ENCODE measurements at places on chromosomes 3 and 15.

DNA sequence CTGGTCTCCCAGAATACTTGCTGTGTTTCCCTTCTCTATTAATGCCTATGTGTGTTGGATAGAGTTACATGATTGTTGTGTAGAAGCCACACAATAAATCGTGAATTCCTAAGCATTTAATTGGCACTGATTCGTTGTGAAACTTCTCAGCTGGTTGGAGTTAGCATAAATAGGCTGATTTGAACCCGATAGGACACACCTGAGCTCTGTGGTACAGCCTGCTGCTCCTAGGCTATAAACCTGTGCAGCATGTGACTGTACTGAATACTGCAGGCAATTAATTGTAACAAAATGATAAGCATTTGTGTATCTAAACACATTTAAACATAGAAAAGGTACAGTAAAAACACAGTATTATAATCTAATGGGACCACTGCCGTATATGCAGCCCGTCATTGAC, 4.9 kb downstream of the ACAD11 start:
- no peaks in the 10 kb centered on the region for H3K4me1 ChIP-seq
- DNase-seq = no peak
- no peak overlapping the region for H3K4me3 ChIP-seq
- H3K36me3 ChIP-seq = no peaks in the 10 kb centered on the region
- no peaks in the 10 kb centered on the region for H3K27me3 ChIP-seq

DNA sequence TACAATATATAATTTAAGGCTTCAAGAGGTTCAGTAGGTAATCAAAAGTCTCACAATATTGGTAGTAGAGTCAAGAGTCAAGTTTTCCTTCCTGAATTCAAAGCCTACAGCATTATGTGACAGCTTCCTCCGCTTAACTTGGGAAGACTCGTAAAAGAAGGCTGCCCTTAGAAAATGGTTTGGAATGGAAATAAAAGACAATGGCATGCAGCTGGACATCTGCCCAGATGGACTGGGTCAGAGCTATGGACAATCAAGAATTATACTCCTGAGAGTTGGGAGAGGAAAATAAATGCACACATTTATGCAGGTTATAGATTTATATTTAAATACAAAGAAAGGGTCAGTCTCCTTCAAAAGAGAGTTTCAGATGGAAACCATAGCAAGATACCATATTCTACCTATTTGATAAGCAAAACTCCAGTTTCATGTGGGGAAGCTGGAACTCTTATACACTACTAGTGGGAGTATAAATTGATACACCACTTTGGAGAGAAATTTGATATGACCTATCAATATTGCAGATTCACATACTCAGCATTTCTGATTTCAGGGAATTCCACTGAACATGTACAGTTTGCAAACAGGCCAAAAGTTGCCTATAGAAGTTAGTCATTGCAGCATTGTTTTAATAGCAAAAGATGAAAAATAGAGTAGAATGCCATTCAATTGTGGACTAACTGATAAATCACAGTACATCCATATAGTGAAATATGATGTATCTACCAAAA, 6.1 kb downstream of the CRYBG3 start:
- H3K4me1 ChIP-seq = peaks cover 8% of the 10 kb centered on the region
- H3K27me3 ChIP-seq = peaks cover 11% of the 10 kb centered on the region
- H3K4me3 ChIP-seq = no peak overlapping the region

DNA sequence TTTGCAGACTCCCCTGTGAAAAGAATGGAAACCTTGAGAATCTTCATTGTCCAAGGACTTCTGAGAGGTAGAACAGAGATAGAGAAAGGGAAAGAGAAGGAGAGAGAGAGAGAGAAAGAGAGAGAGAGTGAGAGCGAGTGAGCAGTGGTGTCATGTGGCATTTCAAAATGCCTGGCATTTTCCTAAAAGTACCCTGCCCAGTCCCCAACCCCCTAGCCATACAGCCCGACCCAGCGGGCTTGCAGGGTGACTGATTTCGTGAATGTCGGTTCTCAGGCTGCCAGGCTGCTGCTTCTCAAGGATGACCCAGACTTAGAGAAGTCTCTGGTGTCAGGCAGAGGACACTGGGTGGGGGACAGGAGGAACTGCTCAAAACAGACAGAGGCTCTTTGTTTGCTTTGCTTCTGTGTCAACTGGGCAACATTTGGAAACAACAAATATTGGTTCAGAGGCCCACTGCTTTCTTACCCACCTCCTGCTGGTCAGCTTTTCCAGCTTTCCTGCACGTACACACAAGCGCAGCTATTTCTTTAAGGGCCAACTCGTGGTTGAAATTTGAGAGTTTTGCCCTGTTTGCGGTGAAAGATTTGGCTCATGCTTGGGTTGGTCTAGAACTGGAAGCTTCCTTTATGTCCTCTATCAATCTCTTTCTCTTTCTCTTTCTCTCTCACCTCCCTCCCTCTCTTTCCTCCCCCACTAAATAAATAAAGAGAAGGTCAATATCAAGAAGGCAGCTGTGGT, 3.7 kb upstream of the TF start:
- no peak overlapping the region for H3K27ac ChIP-seq
- peaks cover 26% of the 10 kb centered on the region for H3K27me3 ChIP-seq
- H3K4me3 ChIP-seq = no peak overlapping the region
- no peaks in the 10 kb centered on the region for H3K4me1 ChIP-seq

DNA sequence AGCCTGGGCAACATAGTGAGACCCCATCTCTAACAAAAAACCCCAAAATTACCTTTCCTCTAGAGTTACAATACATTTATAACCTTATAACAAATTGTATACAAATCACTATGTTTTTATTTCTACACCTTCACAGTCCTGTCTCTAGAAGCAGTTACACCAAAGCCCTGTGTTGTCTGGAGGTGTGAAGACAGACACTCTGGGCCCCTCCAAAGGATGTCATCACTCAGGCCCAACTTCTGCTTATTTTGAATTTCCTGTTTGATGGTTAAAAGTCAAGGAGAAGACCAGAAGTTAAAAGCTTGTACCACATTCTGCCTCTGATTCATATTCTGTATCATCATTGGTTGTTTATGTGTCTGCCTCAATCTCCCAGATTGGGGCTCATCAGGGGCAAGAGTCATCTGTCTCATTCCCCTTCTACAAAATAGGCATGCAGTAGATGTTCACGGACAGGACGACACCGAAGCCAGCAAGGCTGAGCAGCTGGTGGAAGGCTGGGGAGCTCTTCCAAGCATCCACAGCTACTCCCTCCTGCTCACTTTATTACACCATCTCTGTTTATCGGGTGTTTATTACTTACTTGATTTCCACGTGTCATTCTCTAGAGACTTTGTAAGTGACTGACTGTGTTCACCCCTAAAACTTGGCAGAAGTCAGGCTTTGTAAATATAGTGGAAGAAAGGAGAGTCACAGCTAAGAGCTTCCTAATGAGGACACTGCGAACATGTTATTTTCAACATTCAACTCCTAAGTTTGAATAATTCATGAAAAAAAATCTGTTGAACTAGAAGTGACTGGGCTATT, 136.8 kb upstream of the ANKRD28 start:
- H3K27ac ChIP-seq = no peak overlapping the region
- no peak overlapping the region for H3K4me3 ChIP-seq
- no peaks in the 10 kb centered on the region for H3K27me3 ChIP-seq
- H3K4me1 ChIP-seq = no peaks in the 10 kb centered on the region
- H3K36me3 ChIP-seq = no peaks in the 10 kb centered on the region
- DNase-seq = no peak
